ENCODE measurements at places on chromosomes 5 and 9. TPM values are rescaled to one million over a fixed set of nuclear protein-coding genes. Genes with fewer than 3 reads are reported as not detected.

DNA sequence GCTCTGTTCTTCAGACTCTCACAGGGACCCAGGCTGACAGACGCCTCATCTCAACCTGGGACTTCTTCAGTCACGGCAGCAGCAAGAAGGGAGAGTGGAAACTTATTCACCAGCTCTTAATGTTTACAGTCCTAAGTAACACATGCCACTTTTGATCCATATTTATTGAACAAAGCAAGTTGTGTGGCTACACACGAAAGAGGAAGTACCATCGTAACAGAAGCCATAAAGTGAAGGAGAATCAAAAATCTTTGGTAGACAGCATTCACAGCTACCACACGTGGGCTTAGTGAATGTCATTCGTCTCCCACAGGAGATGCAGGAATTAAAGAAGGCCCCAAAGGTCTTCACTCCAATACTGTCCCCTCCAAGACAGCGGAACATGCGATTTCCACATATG lies 582.6 kb downstream of the CETN3 start:
- no peaks in the 10 kb centered on the region for H3K27me3 ChIP-seq
- H3K4me3 ChIP-seq: no peak overlapping the region

DNA sequence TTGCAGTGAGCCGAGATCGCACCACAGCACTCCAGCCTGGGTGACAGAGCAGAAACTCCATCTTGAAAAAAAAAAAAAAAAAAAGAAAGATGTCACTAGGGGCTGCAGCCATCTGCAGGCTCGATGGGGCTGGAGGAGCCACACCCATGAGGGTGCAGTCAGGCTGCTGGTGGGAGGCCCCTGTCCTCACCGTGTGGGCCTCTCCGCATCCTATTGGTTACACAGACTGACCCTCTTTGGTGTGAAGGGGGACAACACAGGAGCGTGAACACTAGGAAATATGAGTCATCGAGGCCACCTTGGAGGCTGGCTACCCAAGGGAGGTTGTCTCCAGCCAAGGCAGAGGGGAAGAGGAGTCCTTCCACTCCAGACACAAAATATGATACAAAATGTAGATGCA lies 14.0 kb upstream of the FAM193B start:
- DNase-seq: no peak
- H3K4me1 ChIP-seq: no peaks in the 10 kb centered on the region
- H3K4me3 ChIP-seq: no peak overlapping the region
- no peaks in the 10 kb centered on the region for H3K36me3 ChIP-seq
- no peak overlapping the region for H3K27ac ChIP-seq

GRCh38 chr5:177358370-177358819 lies 671 bp downstream of the RGS14 start:
- DNase-seq: no peak
- peak overlapping the region; percentile 56 for H3K4me3 ChIP-seq
- H3K27ac ChIP-seq: peak overlapping the region; percentile 92
- H3K4me1 ChIP-seq: peaks cover 74% of the 10 kb centered on the region
- no peaks in the 10 kb centered on the region for H3K27me3 ChIP-seq
- no peaks in the 10 kb centered on the region for H3K36me3 ChIP-seq

GRCh38 chr5:39780347-39780746 lies 355.6 kb upstream of the DAB2 start:
- no peak overlapping the region for H3K4me3 ChIP-seq
- peaks cover 6% of the 10 kb centered on the region for H3K27me3 ChIP-seq
- H3K27ac ChIP-seq: no peak overlapping the region
- H3K4me1 ChIP-seq: no peaks in the 10 kb centered on the region
- no peak for DNase-seq

GRCh38 chr5:56670916-56671315 lies 144.4 kb upstream of the MAP3K1 start:
- peaks cover 3% of the 10 kb centered on the region for H3K4me1 ChIP-seq
- no peaks in the 10 kb centered on the region for H3K27me3 ChIP-seq
- no peak for DNase-seq
- H3K36me3 ChIP-seq: no peaks in the 10 kb centered on the region

ADAMTS12 gene
- total RNA-seq: 6.4 TPM

DNA sequence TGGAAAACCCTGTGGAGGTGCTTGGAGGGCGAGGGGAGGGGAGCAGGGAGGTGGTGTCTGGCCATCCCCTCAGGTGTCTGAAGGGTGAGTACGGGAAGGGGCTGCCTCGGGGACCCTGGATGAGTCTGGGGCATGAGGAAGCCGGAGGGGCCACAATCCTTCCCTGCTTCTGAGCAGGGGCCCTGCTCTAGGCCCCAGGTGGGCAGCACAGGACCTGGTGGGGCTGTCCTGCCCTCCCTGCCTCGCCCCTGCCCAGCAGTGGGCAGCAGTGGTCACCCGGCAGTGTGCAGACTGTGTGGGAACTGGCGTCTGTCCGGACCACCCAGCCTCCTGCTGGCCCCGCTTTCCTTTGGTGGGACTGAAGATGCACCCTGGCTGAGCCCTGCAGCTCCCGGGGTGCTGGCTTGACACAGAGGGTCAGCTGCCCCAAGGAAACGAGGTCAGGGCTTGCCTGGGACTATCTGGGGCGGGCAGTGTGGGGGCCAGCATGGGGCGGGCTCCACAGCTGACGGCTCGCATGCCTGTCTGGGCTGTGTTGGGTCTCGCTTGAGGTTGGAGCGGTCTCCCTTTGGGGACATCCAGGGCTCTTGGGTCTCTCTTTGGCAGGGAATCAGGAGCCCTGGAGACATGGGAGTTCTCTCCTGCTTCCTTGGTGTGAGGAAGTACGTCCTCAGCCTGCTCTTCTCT lies 26.1 kb downstream of the RXRA start:
- peaks cover 100% of the 10 kb centered on the region for H3K4me1 ChIP-seq
- no peak overlapping the region for H3K4me3 ChIP-seq
- H3K27me3 ChIP-seq: no peaks in the 10 kb centered on the region
- DNase-seq: no peak
- H3K36me3 ChIP-seq: no peaks in the 10 kb centered on the region

- H3K27me3 ChIP-seq: no peaks in the 10 kb centered on the region
- H3K36me3 ChIP-seq: no peaks in the 10 kb centered on the region
- no peaks in the 10 kb centered on the region for H3K4me1 ChIP-seq
- H3K27ac ChIP-seq: no peak overlapping the region
- H3K4me3 ChIP-seq: no peak overlapping the region
Observed at GRCh38 chr5:64921386-64921785, 152.7 kb downstream of the CWC27 start.

DNA sequence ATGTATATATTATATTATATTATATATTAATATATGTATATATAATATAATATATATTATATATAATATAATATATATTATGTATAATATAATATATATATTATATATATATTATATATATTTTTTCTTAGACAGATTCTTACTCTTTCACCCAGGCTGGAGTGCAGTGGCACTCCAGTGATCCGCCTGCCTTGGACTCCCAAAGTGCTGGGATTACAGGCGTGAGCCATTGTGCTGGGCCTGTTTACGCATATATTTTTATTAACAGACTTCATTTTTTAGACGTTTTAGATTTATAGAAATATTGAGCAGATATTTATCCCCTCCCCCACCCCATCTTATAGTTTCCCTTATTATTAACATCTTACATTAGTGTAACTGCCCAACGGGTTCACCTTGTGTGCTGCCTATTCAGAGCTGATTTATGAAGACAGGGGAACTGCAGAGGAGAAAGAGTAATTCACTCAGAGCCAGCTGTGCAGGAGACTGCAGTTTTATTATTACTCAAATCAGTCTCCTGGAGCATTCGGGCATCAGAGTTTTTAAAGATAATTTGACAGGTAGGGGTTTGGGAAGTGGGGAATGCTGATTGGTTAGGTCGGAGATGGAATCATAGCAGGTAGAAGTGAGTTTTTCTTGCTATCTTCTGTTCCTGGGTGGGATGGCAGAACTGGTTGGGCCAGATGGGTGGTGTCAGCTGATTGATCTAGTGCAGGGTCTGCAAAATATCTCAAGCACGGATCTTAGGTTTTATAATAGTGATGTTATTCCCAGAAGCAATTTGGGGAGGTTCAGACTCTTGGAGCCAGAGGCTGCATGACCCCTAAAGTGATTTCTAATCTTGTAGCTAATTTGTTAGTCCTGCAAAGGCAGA lies 93.4 kb downstream of the UNC13B start:
- H3K36me3 ChIP-seq: no peaks in the 10 kb centered on the region
- DNase-seq: no peak
- peaks cover 1% of the 10 kb centered on the region for H3K4me1 ChIP-seq

PSD2 gene
- 0.05 TPM for total RNA-seq

SPINK4 gene
- 0.70 TPM for total RNA-seq

DNA sequence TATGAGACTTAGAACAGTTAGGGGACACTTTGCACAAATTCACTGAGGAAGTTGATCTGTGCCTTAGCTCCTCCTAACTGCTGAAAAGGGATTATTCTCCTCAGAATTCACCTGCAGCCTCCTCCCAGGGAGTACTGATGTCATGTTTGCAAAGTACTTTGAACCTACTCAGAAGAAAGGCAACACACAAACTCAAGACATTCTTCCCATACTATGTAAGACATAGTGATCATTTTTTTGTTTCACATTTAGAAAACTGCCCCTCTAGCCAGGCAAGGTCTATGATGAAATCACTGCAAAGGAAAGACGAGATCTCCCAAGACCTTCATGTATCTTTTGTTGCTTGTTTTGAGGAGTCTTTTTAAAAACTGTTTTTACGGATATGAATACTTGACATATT lies 10.6 kb upstream of the VLDLR start:
- no peak for DNase-seq
- no peak overlapping the region for H3K27ac ChIP-seq
- H3K4me3 ChIP-seq: no peak overlapping the region
- no peaks in the 10 kb centered on the region for H3K4me1 ChIP-seq

Data from liver (tissue), 10 donors.